ENCODE measurements at places on chromosomes 7 and 10.

GRCh38 chr10:19946791-19947190 lies 130.6 kb downstream of the PLXDC2 start:
- no peak for DNase-seq

DNA sequence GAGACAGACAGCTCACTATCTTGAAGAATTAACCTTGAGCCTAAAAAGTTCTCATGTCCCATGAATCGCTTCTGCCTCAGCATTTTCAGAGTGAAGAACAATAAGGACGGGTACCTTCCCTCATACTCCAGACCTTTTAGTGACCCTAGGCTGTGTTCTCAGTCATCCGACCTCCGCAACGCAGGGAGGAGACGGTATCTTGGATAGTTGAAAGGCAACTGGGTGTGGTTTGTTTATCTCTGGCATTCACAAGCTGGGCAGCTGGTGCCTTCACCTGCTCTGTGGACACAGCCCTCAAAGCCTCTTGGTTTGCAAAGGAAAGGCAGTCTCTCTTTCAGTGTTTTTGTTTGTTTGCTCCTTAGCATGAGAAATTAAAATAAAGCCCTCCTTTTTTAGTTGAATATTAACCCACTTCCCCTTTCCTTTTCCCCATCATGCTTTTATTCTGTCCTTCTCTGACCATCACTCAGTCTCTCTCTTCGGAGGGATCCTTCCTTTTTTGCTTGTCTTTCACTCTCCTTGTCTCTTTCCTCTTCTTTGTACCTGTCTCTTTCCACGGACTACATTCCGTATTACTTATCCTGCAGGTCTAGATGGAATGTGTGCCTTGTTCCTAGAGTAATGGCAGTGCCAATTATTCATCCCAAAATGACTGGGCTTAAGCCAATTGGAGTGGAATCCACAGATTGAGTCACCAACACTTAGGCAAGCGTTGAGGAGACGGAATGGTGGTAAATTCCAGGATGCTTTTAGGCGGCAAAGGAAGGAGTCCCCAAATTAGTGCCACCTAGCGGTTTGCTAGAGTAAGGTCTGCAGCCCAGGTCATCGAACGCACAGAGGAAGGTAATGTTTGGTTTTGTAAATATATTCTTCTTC lies 45.8 kb downstream of the PRR15 start:
- DNase-seq = peak; percentile 70

GRCh38 chr10:50556237-50557120 lies 67.3 kb downstream of the SGMS1 start:
- DNase-seq = no peak

- no peak for DNase-seq
Observed at GRCh38 chr10:103241262-103242011, 4.2 kb upstream of the RPEL1 start.

GRCh38 chr7:111057066-111057465 lies 33.9 kb upstream of the LRRN3 start:
- DNase-seq = no peak

- DNase-seq = no peak
Observed at GRCh38 chr10:96242822-96243221, 28.5 kb downstream of the BLNK start.

DNA sequence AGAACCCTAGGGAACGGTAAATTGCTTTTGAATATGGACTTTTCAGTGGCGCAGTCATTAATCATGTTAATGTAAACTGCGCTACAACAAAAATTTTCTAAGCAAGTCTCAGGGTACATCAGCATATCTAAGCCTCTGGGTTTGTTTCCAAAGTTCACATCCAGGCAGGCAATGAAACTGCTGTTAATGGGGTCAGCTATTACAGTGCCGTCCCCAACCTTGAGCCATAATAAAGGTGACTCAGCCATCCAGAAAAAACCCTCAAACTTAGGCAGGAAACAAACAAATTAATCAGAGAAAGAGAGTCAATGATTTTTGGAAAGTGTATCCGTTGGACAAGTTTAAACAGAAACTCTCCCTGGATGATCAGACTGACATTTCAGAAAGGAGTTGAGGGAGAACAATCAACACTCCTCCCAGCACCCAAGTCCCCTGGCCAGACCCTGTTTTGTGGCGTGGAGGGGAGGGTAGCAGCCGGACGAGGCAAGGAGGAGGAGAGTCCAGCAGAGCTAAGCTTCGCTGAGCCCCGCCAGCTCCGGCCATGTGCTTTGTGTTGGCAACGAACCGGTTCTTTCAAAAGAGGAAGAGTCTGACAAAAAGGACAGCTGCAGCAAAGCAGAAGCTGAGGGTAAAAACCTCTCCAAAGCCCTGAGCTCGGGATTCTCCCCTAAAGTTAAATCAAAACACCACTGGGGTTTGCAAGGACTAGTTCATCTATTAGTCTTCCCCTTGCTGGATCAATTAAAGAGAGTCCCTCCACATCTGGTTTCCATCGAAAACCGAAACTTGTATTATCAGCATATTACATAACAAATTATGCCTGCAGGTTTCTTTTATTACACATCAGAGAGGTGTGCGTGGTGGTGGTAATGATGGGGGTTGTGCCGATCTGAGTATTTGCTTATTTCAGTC lies 3.6 kb downstream of the FAM53B start:
- no peak for DNase-seq

GRCh38 chr7:114889646-114890285 lies 32.1 kb upstream of the MDFIC start:
- DNase-seq = no peak
